C1 segment of cervical spinal cord (tissue), 14 donors: ENCODE measurements at places on chromosomes 11 and 22.

GRCh38 chr22:47016631-47017030 is 254.2 kb downstream of the TBC1D22A start:
- no peak for DNase-seq

GRCh38 chr22:26444777-26445176 is 15.7 kb downstream of the ASPHD2 start:
- no peak for DNase-seq

DNA sequence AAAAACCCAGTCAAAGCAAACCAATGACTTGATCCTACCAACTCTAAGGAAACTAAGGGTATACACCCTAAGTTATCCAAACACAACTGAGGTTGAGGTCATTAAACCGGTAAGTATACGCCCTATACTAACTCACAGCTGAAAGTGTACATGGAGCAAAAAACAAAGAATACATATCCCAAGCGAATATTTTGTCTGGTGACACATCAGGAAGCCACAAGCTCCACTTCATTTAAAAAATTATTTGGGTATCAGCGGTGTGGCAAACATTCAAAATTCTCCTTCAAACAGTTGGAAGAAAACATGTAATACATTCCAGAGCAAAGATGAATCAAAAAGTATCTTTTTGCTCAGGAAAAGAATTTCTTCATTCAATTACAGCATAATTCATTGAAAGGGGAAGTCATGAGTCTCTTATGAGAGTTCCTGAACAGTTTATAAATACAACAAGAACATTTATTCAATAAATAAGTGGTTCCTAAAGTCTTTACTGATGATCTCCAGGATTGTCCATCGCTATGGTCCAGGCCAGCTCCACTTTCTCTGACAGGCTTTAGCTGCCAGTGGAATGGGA is 4.5 kb upstream of the JAML start:
- DNase-seq: no peak

DNA sequence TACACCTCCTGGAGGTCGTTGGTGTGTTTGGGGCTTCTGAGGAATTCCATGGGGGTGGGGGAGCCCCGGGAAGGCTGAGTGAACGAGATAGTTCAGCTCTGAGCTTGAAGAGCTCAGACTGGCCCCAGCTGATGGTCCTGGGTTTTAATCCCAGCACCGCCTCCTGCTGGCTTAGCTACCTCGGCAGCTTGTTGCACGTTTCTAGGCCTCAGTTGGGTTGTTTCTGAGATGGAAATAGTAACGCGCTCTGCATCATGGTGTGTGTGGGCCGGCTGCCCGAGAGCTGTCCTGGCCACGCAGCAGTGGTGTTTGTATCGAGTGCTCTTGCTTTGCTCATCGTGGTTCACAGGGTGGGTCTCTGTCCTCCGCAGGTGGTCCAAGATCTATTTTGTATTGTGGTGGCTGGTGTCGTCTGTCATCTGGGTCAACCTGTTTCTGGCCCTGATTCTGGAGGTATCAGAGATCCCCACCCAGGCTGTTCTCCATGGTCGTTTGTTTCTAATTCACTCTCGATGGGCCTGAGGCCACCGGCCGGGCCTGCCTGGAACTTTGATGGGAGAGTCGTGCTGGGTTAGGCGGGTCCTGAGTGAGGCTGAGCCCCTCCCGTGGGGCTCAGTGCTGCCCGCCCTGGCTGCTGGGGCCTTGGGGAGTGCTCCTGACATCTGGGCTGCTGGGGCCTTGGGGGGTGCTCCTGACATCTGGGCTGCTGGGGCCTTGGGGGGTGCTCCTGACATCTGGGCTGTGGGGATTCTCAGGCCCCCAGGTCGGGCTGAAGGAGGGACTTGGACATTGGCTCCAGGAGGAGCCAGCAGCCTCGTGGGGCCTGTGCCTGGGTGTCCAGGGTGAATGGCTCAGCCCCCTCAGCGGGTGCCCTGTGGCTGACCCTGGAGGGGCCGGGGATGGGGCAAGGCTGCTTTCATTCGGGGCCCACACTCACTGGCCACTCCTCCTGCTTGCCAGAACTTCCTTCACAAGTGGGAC is 37.7 kb downstream of the TPCN2 start:
- DNase-seq: no peak
